ENCODE measurements at places on chromosomes 5 and 9.

- DNase-seq = peak; percentile 70
These were observed 40.1 kb downstream of the PRRT1B start for GRCh38 chr9:131585375-131585774.

GRCh38 chr9:136081826-136082495, 13.1 kb downstream of the NACC2 start:
- DNase-seq = no peak

DNA sequence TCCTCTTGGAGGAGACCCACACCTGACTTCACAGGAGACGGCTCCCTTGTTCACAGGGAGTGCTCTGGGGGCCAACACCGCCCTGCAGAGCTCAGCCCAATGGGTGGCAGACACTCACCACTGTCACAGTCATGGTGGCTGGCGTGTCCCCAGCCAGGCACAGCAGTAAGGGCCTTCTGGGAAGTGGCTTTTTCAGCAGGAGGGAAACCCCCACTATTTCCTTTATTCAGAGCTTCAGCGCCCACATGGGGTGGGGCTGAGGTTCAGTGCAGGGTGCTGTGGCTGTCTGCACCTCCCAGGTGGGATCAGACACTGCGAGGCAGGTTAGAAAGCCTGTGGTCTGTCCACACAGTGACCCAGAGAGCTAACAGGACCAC, 3.6 kb upstream of the SNAPC4 start:
- peak; percentile 90 for DNase-seq

GRCh38 chr5:96839071-96839592, 31.4 kb upstream of the ERAP1 start:
- DNase-seq = no peak

DNA sequence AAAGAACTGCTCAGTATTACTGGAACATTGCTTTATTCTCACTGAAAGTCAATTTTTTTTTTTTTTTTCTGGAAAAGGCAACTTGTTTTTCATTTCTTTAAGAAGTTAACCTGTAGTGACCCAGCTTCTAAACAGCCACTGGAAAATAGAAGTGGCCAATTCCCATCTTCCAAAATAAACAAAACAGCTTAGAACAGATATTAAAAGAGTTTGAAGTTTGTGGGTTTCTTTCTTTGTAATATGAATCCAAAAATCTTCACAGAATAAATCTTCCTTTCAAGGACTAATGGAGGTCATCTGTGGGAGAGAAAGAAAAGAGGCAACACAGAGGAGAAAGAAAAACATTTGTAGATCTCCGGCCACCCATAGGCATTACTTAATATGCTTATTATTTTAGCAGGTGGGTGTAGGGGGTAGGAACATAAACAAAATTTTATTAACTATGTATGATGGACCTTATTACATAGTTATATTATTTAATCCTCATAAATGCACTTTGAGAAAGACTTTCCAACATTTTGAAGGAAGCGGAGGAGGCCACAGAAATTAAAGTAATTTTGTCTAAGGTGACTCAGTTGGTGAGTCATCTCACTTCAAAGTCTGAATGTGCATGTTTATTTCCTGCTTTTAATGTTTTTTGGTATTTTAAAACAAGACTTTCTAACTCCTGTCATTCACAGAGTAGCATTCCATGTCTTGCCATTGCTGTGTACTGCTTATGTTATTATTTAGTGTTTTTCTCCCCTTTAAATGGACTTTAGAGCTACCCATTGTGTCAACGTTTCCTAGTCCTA, 1791.8 kb upstream of the WWC1 start:
- no peak for DNase-seq

GRCh38 chr5:98099448-98100105, 673.9 kb upstream of the RGMB start:
- no peak for DNase-seq

- DNase-seq = no peak
These were observed 210.1 kb upstream of the SLC24A2 start for GRCh38 chr9:19998823-19999455.

- DNase-seq = no peak
These were observed 7.3 kb downstream of the C9orf50 start for GRCh38 chr9:129613520-129614175.

- DNase-seq = no peak
These were observed 6.6 kb downstream of the CDC14B start for GRCh38 chr9:96612966-96613589.

DNA sequence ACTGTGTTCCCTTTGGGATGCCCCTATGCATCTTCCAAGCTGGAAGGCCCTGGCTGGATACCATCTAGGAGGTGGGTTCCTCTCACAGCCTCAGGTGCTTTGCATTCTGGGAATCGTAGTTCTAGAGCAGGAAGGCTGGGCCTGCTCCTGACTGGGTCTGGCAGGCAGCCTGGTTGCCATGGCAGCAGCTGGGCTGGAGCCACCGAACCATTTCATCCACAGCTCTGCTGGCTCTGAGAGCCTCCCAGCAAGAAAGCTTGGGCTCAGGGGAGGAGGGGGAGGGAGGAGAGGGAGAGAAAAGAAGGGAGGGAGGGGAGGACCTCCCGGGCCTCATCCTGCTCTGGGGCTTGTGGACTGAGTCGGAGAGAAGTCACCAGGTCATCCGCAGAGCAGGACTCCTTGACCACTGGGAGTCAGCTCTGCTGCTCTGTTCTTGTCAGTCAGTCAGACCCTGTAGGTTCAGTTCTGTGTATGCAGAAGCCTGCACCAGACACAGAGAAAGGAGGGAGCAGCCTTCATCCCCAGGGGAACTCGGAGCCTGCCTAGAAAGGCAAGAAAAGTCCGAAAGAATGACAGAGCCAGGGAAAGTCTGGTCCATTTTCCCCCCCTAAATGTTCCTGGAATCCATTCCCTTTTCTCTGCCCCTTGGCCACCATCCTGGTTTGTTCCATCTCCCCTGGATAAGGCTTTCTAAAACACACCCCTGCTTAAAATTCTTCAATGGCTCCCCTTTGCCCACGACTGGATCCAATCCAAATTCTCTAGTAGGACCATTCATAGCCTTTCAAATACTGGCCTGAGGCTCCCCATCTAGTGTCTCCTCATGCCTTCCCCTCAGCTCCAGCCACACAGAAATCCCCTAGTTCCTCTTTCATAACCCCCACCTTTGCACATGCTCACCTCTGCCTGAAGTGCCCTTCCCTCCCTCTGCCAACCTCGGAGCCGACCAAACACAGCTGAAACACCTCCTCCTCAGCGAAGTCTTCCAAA, 65.4 kb upstream of the ARAP3 start:
- DNase-seq = no peak

DNA sequence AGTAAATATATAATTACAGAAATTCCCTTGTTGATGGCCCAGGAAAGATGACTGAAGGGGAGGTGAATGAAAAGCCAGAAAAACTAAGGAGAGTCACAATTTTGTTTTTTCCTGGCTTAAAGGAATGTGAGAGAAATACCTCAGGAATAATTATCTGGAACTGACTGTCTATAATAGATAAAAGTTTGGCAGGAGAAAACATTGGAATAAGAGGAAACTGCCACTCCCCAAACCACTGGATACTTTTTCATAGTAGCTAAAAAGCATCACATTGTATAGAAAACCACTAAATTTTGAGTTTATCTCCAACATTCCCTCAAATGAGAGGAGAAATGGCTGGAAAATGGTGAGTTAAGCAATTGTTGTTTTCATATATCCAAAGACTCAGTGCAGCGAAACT, 326.0 kb downstream of the NPR3 start:
- no peak for DNase-seq

DNA sequence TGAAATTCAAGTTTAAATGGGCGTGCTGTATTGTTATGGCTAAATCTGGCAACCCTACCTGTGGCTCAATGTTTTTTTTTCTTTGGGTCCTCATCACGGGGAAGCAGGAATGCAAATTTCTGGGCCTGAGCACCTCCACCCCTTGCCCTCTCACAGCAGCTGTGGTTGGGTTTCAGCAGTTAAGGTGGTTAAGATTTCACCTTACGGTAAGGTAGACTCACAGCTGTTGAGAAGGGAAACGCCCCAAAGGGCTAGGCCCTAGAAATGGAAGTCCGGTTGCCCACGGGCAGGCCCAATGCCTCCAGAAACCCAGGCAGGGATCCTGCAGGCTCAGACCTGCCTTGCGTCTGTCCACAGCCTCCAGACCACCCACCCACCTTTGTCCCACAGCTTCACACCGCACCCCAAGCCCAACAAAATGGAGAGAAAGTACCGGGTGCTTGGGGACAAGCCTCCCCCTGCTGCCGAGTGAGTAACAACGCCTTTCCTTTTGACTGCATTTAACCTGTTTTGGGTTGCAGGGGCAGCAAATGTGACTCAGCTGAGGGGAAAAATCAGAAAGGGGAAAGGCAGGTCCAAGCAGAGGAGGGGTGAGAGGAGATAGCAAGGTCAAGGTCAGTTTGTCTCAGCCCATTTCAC, 48.1 kb upstream of the TDRD7 start:
- no peak for DNase-seq

GRCh38 chr5:176658817-176659511, 11.7 kb downstream of the TSPAN17 start:
- DNase-seq = peak; percentile 56

GRCh38 chr5:106331415-106331814, 1339.3 kb downstream of the EFNA5 start:
- no peak for DNase-seq

DNA sequence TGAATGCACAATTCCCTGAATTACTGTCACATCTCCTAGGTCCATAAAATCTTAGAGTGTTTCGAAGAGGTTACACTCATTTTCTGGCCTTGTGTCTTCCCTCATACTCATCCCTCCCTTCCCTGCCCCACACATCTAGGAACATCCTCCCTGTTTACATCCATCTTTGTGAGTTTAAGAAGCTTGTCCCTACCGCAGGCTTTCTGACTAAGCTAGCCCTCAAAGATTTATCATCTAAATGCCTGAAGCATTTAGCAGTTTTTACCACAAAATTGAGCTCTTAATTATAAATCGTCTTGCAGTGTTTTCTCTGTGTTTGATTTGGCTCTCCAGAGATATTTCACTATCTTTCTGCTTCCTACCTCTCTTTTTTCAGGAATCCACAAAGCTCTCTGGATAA, 374.8 kb downstream of the KIAA0825 start:
- no peak for DNase-seq

DNA sequence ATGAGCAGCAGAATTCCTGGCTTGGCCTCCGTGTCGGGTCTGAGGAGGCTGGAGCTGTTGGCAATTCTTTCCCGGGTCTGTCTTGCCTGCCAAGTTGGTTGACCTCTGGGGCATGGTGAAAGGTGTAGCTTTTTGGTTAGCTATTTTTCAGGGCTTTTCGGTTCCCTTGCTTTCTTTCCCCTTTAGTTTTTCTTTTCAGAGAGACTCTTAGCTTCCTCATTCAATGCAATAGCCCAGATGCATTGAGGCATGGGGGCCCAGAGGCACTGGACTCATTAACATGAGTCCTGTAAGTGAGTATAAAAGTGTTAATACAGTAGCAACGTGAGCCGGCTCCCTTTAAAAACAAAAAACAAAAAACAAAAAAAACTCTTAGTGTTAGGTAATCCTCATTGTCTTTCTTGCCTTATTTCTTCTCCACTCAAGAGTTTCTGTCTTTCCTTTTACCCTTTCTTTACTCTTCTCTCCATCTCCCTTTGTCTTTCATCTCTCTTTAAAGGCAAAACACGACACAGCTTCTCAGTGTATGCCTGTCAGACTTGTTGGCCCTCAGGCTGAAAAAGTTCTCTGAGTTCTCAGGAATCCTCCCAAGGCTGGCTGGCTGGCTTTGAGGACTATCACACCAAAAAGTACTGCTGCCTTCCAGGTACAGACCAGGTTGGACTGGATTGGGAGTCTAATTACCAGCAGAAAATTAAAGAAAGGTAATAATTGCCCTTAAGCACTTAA, 289.9 kb upstream of the TUT7 start:
- DNase-seq = no peak

GRCh38 chr9:70003901-70004714, 39.5 kb upstream of the MAMDC2 start:
- DNase-seq = no peak

- DNase-seq = no peak
These were observed 5.2 kb downstream of the MEF2C start for GRCh38 chr5:88877826-88878225.

DNA sequence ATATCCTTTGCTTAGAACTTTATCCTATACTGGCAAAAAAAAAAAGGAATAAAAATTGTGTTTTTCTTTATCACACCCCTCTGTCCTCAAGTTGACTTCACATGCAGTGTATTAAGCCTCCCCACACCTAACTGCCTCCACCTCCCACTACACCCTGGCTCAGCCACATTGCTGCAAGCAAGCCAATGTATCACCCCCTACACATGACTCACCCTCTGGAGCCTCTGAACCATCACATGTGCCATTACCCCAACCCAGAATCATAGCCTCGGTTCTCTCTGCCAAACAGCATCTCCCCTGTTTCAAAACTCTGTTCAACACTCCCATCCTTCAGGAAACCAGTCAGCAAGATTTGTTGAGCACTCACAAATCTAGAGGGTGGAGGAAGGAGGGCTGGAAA, 209.0 kb downstream of the CWC27 start:
- no peak for DNase-seq

DNA sequence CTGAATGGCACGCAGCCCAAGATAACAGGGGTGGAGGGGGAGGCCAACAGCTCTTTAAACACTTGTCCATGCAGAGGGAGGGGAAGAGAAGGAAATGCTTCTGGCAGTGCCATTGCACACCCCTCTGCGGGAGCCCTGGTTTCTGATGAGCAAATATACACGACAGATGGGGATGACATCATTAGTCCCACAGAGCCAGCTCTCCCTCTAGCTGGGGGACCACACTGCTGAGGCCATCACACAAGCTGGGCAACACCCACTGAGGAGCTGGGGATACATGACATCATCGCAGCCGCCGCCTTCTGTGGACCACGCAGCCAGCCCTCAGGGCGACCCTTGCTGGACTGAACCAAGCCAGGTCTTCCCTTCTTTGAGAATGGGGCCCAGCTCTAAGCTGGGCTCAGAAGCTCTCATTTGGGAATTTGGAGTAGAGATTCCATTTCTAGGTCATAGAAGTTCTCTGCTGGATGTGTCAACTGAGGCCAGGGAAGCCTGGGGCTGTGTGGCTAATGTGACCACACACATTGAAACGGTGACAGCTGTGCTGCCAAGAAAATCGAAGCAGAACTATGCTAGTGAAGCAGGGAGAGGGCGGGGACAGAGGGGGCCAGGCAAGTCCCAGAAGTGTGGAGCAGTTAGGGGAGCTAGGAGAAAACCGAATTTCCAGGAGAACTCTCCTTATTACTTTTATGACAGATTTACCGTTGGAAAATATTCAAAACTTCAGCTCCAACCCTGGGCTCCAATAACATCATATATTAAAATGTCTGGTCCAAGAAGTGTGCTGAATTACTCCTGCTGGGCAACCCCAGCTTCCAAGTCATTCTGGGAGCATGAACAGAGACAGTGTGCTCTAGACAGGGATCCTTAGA, 79.5 kb downstream of the PRRT1B start:
- DNase-seq = no peak

GRCh38 chr9:16612627-16613026, 257.8 kb downstream of the BNC2 start:
- no peak for DNase-seq

- peak; percentile 31 for DNase-seq
These were observed 2.0 kb downstream of the GLIS3 start for GRCh38 chr9:4297786-4298254.
